ENCODE measurements at places on chromosomes 3 and 15. TPM values are rescaled to one million over a fixed set of nuclear protein-coding genes. Genes with fewer than 3 reads are reported as not detected.

DNA sequence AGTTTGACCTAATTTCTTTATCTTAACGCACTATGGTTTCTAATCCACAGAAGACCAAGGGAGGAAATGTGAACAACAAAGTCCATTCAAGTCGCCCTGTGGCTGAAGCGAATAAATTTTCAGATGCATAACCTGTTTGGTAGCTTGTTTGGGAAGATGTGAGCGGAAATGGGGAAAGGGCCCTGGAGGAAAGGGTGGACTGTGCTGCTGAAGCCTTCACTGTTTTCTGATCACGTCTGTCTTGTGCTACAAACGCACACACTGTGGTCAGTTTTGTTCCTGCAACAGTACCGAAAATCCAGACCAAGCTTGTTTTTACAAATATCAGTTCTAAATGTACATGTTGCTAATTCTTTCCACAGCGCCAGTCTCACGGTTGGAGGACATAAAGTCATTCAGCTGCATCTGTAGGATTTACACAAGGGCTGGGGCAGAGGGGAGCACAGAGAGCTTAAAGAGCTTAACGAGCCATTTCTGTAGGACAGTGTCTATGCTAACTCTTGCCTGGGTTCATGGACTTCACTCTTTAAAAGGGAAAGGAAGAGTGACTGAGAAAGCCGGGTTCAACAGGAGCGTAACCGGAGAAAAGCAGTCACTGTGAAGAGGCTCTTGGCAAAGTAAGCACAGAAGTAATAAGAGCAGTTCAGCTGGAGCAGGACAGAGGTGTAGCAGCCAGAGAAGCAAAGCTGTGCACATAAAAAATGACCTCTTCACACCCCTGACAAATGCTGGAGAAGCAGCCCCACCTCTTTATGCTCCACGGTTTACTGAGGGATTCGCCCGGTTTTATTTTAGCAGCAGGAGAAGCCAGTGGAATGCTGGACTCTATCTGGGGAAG lies 66.6 kb downstream of the USF3 start:
- DNase-seq = no peak

DNA sequence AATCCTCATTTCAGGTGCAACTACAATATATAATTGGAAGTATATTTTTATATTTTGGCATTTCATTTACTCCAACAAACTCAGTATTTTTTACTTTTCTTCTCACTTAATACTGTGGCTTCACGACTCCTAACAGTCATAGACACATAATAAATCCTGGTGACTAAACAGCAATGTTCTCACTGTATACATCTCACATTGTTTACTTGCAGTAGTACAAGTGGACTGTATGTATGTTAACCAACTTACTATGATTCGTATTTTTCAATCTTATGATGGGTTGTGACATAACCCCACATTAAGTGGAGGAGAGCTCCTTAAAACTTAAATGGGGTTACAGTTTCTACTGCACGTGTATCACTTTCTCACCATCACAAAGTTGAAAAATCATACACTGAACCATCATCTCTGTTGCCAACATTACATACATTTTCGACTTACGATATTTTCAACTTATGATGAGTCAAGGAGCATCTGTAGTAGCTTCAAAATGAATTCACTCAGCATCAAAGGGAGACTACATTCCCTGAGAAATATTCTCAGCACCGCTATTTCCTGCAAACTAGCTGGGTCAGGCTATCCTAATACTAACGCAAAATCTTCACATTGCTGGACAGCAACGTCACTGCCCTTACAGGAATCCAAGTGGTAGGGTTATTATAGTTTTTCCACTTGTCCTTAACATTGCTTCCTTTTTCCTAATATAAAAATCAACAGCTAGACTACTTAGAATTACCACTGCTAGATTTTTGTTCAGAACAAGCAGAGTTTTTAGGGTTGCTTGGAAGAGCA lies 7.3 kb downstream of the ADAM10 start:
- no peak for DNase-seq

- no peak for DNase-seq
Observed at GRCh38 chr3:28317438-28318022, 31.0 kb upstream of the ZCWPW2 start.

- DNase-seq = no peak
Observed at GRCh38 chr3:41308119-41308518, 108.8 kb downstream of the CTNNB1 start.

- DNase-seq = no peak
Observed at GRCh38 chr3:197028728-197029510, 698 bp downstream of the MELTF start.

GRCh38 chr3:192063570-192063969 lies 602.6 kb downstream of the PYDC2 start:
- no peak for DNase-seq

- no peak for DNase-seq
Observed at GRCh38 chr15:57554812-57555179, 36.9 kb upstream of the MYZAP start.

PPCDC gene
- 19.4 TPM for total RNA-seq

RPL15 gene
- total RNA-seq = 2,124 TPM

FAN1 gene
- total RNA-seq = 26.0 TPM

ANXA2 gene
- 595 TPM for total RNA-seq

ARRDC4 gene
- 25.6 TPM for total RNA-seq

All from prostate gland (tissue), 2 donors.